ENCODE measurements at places on chromosomes 16 and 17. TPM values are rescaled to one million over a fixed set of nuclear protein-coding genes. Genes with fewer than 3 reads are reported as not detected.

Gene AATK
- total RNA-seq: 4.6 TPM

Gene CDH5
- total RNA-seq: 0.46 TPM

Gene CSH2
- not detected for total RNA-seq

Gene C17orf78
- total RNA-seq: 1.6 TPM

Gene C16orf87
- total RNA-seq: 11.5 TPM

Gene TBX6
- total RNA-seq: 1.6 TPM

DNA sequence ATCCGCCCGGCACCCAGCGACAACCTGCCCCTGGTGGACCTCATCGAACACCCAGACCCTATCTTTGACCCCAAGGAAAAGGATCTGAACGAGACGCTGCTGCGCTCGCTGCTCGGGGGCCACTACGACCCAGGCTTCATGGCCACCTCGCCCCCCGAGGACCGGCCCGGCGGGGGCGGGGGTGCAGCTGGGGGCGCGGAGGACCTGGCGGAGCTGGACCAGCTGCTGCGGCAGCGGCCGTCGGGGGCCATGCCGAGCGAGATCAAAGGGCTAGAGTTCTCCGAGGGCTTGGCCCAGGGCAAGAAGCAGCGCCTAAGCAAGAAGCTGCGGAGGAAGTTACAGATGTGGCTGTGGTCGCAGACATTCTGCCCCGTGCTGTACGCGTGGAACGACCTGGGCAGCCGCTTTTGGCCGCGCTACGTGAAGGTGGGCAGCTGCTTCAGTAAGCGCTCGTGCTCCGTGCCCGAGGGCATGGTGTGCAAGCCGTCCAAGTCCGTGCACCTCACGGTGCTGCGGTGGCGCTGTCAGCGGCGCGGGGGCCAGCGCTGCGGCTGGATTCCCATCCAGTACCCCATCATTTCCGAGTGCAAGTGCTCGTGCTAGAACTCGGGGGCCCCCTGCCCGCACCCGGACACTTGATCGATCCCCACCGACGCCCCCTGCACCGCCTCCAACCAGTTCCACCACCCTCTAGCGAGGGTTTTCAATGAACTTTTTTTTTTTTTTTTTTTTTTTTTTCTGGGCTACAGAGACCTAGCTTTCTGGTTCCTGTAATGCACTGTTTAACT is 1.0 kb downstream of the NOG start:
- H3K36me3 ChIP-seq: no peaks in the 10 kb centered on the region
- DNase-seq: peak; percentile 75
- H3K4me1 ChIP-seq: peaks cover 21% of the 10 kb centered on the region
- H3K4me3 ChIP-seq: peak overlapping the region; percentile 84
- peaks cover 67% of the 10 kb centered on the region for H3K27me3 ChIP-seq

DNA sequence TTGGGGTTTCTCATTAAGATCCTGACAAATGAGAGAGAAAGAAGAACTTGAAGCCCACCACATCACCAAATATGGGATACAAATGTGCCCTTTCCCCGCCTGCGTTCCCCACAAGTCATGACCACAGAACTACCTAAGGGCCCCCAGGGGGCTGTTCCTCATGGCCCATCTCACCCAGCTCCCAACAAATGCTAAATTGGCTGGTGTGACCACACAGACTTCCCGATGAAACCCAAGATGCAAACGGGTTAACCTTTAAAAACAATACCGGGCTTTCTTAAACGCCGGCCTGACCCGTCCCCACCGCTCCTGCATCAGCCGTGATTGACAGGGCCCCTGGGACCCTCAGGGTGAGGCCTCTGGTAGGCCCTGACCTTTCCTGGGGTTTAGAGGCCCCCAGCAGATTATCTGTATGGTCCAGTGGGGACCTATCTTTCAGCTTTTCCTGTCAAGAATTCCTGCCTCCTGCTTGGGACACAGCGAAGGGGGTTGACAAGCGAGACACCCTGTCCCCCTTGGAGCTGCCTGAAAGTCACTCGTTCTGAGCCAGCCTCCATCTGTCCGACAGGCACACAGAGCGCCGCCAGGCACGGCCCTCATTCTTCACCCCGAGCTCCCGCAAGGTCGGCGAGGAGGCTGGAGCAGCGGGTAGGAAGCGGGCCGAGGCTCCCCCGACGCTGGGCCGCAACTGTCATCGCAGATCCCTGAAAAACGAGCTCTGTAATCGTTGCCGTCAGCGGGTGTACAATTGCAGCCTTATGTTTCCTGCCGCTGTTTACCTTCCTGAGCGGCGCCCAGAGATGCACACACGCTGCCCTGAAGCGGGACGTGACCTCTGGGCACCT is 300.1 kb downstream of the FOXL1 start:
- H3K27me3 ChIP-seq: peaks cover 70% of the 10 kb centered on the region
- H3K4me3 ChIP-seq: peak overlapping the region; percentile 22

DNA sequence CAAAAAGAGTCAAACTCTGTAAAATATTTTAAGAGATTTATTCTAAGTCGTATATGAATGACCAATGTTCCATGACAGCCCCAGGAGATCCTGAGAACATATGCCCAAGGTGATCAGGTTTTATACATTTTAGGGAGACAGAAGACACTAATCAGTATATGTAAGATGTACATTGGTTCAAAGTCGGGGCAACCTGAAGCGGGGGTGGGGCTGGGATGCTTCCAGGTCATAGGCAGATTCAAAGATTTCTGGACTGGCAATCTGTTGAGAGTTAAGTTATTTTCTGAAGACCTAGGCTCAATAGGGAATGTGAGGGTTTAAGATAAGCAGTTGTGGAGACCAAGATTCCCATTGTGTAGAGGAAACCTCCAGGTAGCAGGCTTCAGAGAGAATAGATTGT is 20.4 kb upstream of the DHRS7B start:
- H3K36me3 ChIP-seq: no peaks in the 10 kb centered on the region
- DNase-seq: no peak
- H3K4me1 ChIP-seq: no peaks in the 10 kb centered on the region
- no peak overlapping the region for H3K27ac ChIP-seq

GRCh38 chr16:85430523-85431421 is 182.3 kb upstream of the GSE1 start:
- peaks cover 9% of the 10 kb centered on the region for H3K4me1 ChIP-seq
- no peaks in the 10 kb centered on the region for H3K36me3 ChIP-seq
- no peaks in the 10 kb centered on the region for H3K27me3 ChIP-seq
- H3K4me3 ChIP-seq: no peak overlapping the region
- H3K27ac ChIP-seq: no peak overlapping the region

DNA sequence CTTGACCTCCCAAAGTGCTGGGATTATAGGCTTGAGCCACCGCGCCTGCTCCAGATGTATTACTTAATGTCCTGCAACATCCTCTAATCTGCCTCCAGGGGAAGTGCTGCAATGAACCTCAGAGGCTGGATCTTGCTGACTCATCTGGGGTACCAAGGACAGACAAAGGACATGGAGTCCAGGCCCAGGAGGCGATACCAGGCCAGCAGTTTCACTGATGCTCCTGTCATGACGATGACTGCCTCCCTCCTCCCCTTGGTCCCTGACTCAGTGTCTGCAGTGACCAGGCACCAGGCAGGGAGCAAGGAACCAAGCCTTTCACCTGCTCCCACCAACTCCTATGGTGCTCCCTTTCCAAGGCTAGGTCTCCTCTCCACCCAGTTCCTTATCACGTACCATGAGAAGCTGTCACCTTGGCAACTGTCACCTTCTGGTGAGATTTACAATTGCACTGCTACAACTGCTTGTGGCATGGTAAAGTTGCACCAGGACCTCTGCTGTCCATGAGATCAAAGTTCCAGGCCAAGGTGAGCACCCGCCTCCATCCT is 21.6 kb upstream of the PHOSPHO1 start:
- DNase-seq: no peak
- H3K27ac ChIP-seq: no peak overlapping the region
- no peaks in the 10 kb centered on the region for H3K4me1 ChIP-seq
- peaks cover 7% of the 10 kb centered on the region for H3K27me3 ChIP-seq
- no peaks in the 10 kb centered on the region for H3K36me3 ChIP-seq

DNA sequence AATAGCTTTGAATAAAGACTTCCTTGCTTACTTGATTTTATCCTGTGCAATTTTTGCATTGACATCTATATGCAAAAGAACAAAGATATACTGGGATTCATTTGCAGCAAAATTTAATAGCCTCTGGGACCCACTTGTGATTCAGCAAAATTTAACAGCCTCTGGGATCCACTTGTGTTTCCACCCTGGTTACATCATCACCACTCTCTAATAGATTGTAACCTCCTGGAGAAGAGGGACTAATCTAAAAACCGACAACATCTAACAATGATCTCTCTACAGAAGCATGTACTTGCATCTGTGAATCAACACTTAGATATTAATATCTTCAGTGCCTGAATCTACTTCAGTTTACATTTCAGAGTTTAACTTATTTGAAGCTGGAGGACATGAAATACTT is 202.0 kb upstream of the CPHXL start:
- no peak overlapping the region for H3K27ac ChIP-seq
- H3K27me3 ChIP-seq: no peaks in the 10 kb centered on the region
- no peaks in the 10 kb centered on the region for H3K36me3 ChIP-seq
- H3K4me1 ChIP-seq: no peaks in the 10 kb centered on the region
- no peak for DNase-seq

- H3K36me3 ChIP-seq: no peaks in the 10 kb centered on the region
- no peak for DNase-seq
- no peak overlapping the region for H3K4me3 ChIP-seq
- H3K27ac ChIP-seq: no peak overlapping the region
Observed at GRCh38 chr16:83458612-83459011, 349.2 kb upstream of the HSBP1 start.

Measured in type B pancreatic cell (in vitro differentiated cells).